Large intestine (tissue), 12 donors: ENCODE measurements at places on chromosomes 7 and 10. TPM values are rescaled to one million over a fixed set of nuclear protein-coding genes. Genes with fewer than 3 reads are reported as not detected.

DNA sequence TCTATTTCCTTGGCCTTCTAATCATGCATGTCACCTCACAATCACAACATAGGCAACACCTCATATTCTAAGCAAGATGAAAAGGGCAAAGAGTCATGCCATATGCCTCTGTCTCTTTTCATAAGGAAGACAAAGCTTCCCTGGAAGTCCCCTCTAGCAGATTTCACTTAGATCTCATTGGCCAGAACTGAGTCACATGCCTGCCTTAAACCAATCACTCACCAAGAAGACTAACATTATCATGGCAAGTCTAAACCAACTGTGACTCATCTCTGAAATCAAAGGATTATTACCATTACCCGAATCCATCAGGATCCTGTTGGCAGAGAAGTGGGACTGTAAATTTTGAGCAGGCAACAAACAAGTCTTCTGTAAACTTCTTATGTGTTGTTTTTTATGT, 27.8 kb downstream of the CAV1 start:
- DNase-seq = no peak
- no peak overlapping the region for H3K4me3 ChIP-seq
- no peaks in the 10 kb centered on the region for H3K27me3 ChIP-seq
- H3K4me1 ChIP-seq = no peaks in the 10 kb centered on the region

The ATP5MK gene
- polyA plus RNA-seq = 290 TPM

- DNase-seq = no peak
- no peak overlapping the region for H3K4me3 ChIP-seq
- no peak overlapping the region for H3K27ac ChIP-seq
These were observed 2.1 kb downstream of the FAM170B start for GRCh38 chr10:49131507-49132361.

- H3K4me1 ChIP-seq = no peaks in the 10 kb centered on the region
- no peaks in the 10 kb centered on the region for H3K36me3 ChIP-seq
- peak; percentile 5 for DNase-seq
- H3K27ac ChIP-seq = no peak overlapping the region
These were observed 237.8 kb upstream of the GPR26 start for GRCh38 chr10:123428391-123428790.

- no peaks in the 10 kb centered on the region for H3K36me3 ChIP-seq
- H3K27ac ChIP-seq = no peak overlapping the region
- peaks cover 5% of the 10 kb centered on the region for H3K27me3 ChIP-seq
- DNase-seq = no peak
- H3K4me1 ChIP-seq = no peaks in the 10 kb centered on the region
- H3K4me3 ChIP-seq = no peak overlapping the region
These were observed 9.2 kb downstream of the NPFFR1 start for GRCh38 chr10:70274643-70275042.

- H3K27ac ChIP-seq = peak overlapping the region; percentile 58
- peaks cover 4% of the 10 kb centered on the region for H3K36me3 ChIP-seq
- H3K27me3 ChIP-seq = peaks cover 8% of the 10 kb centered on the region
- H3K4me3 ChIP-seq = peak overlapping the region; percentile 43
- DNase-seq = peak; percentile 55
- H3K4me1 ChIP-seq = peaks cover 18% of the 10 kb centered on the region
These were observed 739 bp upstream of the MEST start for GRCh38 chr7:130490888-130491804.

GRCh38 chr7:26103596-26103995, 48.4 kb upstream of the NFE2L3 start:
- DNase-seq = no peak
- no peak overlapping the region for H3K27ac ChIP-seq
- H3K27me3 ChIP-seq = no peaks in the 10 kb centered on the region
- H3K4me1 ChIP-seq = peaks cover 13% of the 10 kb centered on the region
- H3K36me3 ChIP-seq = no peaks in the 10 kb centered on the region

GRCh38 chr10:95616446-95616845, 40.1 kb downstream of the ALDH18A1 start:
- peaks cover 81% of the 10 kb centered on the region for H3K36me3 ChIP-seq
- H3K27me3 ChIP-seq = no peaks in the 10 kb centered on the region
- no peak for DNase-seq
- peaks cover 30% of the 10 kb centered on the region for H3K4me1 ChIP-seq
- H3K27ac ChIP-seq = peak overlapping the region; percentile 76
- H3K4me3 ChIP-seq = no peak overlapping the region

DNA sequence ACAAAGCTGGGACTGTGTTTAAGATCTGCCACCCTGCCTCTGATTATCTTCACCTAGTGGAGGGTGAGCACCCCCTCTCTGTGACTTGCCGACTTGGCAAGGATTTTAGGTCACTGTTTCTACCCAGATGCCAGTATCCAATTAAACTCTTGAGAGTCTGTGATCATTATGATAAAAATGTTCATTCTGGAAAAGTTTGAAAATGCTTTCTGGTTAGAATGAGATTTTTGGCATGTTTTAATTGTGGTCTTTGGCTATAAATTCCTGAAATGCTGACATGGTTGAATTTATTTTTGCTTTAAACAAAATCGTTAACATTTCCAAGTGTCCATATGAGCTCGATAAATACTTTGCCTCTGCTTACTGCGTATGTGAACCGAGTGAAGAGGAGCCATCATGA, 221.4 kb downstream of the BICC1 start:
- H3K4me1 ChIP-seq = no peaks in the 10 kb centered on the region
- DNase-seq = no peak
- no peaks in the 10 kb centered on the region for H3K27me3 ChIP-seq
- no peak overlapping the region for H3K4me3 ChIP-seq
- no peaks in the 10 kb centered on the region for H3K36me3 ChIP-seq

GRCh38 chr7:137931823-137932222, 70.1 kb downstream of the CREB3L2 start:
- no peak overlapping the region for H3K27ac ChIP-seq
- H3K4me1 ChIP-seq = peaks cover 26% of the 10 kb centered on the region
- H3K36me3 ChIP-seq = peaks cover 11% of the 10 kb centered on the region
- H3K27me3 ChIP-seq = no peaks in the 10 kb centered on the region

DNA sequence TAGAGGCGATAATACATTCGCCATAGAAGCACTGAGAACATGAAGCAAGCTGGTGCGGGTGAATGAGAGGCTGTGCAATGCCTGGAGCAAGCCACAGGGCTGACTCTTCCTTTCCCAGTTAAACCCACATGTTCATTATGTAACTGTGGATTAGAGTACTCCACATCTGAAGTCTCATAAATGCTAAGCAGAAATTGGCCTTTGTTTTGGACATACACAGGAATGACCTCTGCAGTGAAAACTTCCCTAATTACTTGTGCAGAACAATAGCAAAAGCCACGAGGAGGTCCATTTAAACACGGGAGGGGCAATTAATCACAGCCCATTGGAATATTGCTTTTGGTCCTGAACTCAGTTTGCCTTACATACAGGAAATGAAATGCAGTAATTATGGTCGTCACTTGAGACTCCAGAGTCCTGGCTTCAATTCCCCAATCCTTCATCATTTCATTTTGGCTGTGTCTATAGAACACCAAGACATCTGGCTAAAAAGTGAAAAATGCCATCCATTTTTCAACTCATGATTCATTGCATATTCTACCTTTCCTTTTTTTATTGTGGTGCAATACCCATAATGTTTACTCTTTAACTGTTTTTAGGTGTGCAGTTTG, 78.7 kb upstream of the CXCL12 start:
- H3K4me1 ChIP-seq = no peaks in the 10 kb centered on the region
- H3K4me3 ChIP-seq = no peak overlapping the region
- no peak overlapping the region for H3K27ac ChIP-seq
- no peaks in the 10 kb centered on the region for H3K36me3 ChIP-seq
- H3K27me3 ChIP-seq = no peaks in the 10 kb centered on the region
- no peak for DNase-seq
